ENCODE measurements at places on chromosomes 1 and 21.

- no peak overlapping the region for H3K4me3 ChIP-seq
- no peaks in the 10 kb centered on the region for H3K27me3 ChIP-seq
- H3K36me3 ChIP-seq: peaks cover 2% of the 10 kb centered on the region
- no peak for DNase-seq
- no peaks in the 10 kb centered on the region for H3K4me1 ChIP-seq
These were observed 9.6 kb upstream of the GUCA2A start for GRCh38 chr1:42173961-42174735.

DNA sequence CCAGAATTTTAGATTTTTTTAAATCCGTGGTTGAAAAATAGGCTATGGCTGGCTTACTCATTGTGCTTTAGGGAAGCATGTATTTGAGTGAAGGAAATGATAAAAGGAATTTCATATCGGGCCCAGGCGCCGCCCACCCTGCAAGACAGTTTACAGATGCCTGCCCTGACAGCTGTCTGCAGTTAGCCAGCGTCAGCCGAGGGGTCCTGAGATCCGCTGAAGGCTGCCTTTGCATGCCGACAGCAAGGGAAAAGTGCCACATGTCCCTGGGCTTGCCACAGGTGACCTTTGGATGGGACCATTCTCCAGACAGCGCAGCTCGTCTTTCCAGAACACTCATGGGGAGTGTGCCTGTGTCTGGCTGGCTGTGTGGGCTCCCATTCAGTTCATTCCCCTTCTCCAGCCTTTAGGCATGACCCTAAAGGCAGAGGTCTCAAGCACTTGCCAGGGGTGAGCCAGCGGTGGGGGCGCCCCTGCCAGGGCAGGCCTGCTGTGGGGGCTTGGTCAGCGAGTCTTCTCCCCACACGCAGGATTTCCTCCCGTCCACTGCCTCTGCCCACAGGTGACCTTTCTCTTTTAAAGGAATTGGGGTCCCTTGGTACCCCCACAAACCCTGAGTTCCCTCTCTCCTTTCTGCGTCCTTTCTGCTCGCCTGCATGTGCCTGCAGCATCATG lies 46.1 kb upstream of the TRAPPC10 start:
- no peak overlapping the region for H3K27ac ChIP-seq
- H3K36me3 ChIP-seq: peaks cover 30% of the 10 kb centered on the region
- no peak overlapping the region for H3K4me3 ChIP-seq
- H3K4me1 ChIP-seq: peaks cover 2% of the 10 kb centered on the region

GRCh38 chr1:179228783-179229213 lies 679 bp downstream of the ABL2 start:
- peak overlapping the region; percentile 93 for H3K4me3 ChIP-seq
- H3K27ac ChIP-seq: peak overlapping the region; percentile 67
- peaks cover 2% of the 10 kb centered on the region for H3K36me3 ChIP-seq
- H3K4me1 ChIP-seq: peaks cover 21% of the 10 kb centered on the region
- H3K27me3 ChIP-seq: peaks cover 9% of the 10 kb centered on the region
- DNase-seq: peak; percentile 41

- H3K27ac ChIP-seq: peak overlapping the region; percentile 80
- DNase-seq: no peak
- H3K36me3 ChIP-seq: peaks cover 57% of the 10 kb centered on the region
- H3K4me1 ChIP-seq: peaks cover 70% of the 10 kb centered on the region
- H3K4me3 ChIP-seq: peak overlapping the region; percentile 76
These were observed 13.0 kb downstream of the PTPRC start for GRCh38 chr1:198651650-198652400.

DNA sequence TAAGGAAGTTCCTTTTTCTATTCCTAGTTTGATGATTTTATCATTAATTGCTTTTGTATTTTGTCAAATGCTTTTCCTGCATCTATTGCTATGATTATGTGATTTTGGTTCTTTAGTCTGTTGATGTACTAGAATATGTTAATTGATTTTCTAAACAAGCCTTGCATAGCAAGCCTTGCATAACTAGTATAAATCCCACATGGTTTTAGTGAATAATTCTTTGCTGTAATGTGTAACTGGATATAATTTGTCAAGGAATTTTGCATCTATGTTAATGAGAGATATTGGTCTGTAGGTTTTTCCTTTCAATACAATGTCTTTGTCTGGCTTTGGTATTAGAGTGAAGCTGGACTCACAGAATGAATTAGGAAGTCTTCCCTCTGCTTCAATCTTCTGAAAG lies 460.2 kb downstream of the LTN1 start:
- no peaks in the 10 kb centered on the region for H3K27me3 ChIP-seq
- no peak overlapping the region for H3K4me3 ChIP-seq
- H3K27ac ChIP-seq: no peak overlapping the region
- no peaks in the 10 kb centered on the region for H3K36me3 ChIP-seq

DNA sequence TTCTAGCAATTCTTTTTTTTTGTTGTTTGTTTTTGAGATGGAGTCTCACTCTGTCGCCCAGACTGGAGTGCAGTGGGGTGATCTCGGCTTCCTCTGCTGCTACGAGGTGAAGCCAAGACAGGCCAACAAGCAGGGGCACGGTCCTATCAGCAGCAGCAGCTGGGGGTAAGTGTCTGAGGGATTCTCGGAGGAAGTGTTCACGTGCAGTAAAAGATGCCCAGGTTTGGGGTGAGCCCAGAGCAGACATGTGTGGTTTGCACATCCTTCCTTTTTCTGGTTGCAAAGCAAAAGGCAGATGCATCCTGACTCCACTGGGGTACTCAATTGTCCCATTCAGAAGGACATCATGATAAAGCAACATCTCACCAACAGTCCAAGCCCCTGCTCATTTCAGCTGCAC lies 27.7 kb downstream of the PIGP start:
- peaks cover 22% of the 10 kb centered on the region for H3K27me3 ChIP-seq
- no peak overlapping the region for H3K27ac ChIP-seq
- peaks cover 13% of the 10 kb centered on the region for H3K4me1 ChIP-seq
- H3K36me3 ChIP-seq: no peaks in the 10 kb centered on the region

- H3K4me3 ChIP-seq: no peak overlapping the region
- H3K4me1 ChIP-seq: no peaks in the 10 kb centered on the region
- H3K27me3 ChIP-seq: peaks cover 22% of the 10 kb centered on the region
These were observed 15.8 kb upstream of the CYB5R1 start for GRCh38 chr1:202982715-202983430.

DNA sequence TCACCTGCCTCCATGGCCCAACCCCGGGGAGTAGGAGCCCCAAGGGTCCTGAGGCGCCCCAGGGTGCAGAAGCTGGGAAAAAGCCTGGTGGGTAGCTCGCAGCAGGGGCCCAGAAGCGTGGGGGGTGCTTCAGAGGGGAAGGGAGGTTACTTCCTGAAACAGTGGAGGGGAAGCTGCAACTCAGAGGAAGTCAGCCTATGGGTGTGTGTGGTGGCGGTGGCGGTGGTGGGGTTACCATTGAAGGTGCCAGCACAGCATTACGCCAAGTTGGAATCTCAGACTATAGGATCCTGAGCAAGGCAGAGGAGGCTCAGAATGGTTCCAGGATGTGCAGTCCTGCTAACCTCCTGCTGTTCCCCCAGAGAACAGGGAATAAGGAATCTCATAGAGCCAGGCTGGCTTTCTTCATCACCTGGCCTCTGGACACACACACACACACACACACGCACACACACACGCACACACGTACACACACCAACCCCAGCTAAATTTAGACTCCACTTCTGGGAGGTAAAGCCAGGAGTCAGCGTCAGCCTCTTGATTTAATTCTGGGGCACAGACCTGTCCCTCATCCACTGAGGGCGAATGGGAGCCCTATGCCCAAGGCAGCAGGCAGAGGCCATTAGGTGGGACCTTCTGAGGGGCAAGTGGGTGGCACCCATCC lies 1.3 kb downstream of the DENND4B start:
- H3K27ac ChIP-seq: peak overlapping the region; percentile 97
- H3K4me3 ChIP-seq: peak overlapping the region; percentile 94
- peaks cover 11% of the 10 kb centered on the region for H3K4me1 ChIP-seq
- H3K36me3 ChIP-seq: peaks cover 62% of the 10 kb centered on the region

DNA sequence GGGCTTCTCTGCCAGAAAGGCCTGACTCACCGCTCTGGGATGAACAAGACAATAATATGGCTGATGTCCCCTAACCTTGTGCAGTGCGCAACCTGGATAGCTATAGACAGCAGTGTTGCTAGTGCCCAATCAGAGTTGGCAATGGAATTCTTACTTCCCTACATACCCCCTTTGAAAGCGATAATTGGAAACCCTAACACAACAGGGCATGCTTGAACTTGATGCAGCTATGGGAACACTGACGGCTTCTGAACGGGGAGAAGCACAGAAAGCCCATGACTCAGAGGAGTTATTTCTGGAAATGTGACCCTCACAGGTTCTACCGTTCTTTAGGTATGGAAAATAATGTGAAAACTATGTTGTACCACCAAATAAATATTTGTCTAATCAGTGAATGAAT lies 200.6 kb downstream of the TRABD2B start:
- no peaks in the 10 kb centered on the region for H3K27me3 ChIP-seq
- H3K36me3 ChIP-seq: no peaks in the 10 kb centered on the region
- H3K27ac ChIP-seq: no peak overlapping the region
- DNase-seq: no peak
- H3K4me1 ChIP-seq: no peaks in the 10 kb centered on the region
- H3K4me3 ChIP-seq: no peak overlapping the region

DNA sequence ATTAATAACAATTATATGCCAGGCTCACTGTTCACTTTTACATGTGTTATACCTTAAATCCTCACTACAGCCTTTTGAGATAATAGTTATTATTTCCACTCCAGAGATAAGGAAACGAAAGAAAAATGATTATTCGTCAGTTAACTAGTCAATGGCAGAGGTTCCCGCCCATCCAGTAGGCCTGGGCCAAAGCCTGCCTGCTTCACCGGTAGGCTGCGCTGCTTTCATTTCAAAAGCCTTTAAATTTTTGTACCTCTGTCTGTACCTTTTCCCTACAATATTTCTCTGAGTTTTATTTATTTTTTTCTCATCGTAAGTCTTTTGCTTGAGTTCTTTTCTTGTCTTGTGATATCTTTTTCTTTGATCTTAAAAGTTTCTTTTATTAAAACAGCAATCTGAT lies 3.6 kb downstream of the GPR52 start:
- no peak for DNase-seq
- no peak overlapping the region for H3K27ac ChIP-seq
- H3K4me1 ChIP-seq: no peaks in the 10 kb centered on the region

DNA sequence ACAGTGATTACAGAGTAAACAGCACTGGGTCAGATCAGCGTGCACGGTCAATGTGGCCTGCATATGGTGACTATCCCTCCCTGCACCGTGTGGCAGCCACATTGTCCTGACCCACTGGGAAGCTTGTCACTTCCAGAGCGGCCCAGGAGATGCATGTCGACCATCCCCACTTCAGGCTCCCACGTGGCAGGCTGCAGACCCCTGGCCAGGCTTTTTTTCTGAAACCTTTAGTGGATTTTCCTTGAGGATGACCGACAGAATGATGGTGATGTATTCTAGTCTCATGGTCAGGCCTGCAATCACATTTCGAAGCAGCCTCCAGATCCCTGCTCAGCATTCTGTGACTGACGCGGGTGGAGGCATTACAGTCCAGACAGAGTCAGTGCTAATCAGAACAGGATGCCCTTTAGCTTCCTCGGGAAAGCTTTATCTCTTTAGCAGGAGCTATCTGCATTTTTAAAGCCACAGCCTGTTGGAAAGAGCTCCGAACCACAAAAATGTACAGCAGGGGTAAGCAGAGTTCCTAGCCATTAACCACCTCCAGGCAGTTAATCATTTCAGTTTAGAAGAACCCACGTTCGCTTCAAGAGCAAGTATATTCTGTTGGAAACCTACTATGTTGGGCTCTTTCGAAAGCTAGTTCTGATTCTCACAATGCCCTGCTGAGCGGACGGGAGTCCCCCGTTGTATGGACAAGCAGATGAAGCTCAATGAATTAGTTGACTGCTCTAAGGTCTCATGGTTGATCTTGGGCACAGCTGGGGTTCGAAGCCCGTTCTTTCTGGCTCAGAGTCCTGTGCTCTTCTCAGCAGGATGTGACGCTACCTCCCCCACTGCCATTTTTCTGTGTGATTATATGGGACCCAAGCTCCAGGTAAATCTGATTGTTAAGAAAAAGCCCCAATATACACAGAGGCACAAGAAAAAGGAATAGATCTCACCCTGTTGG lies 56.5 kb downstream of the IRF2BP2 start:
- H3K36me3 ChIP-seq: no peaks in the 10 kb centered on the region
- DNase-seq: no peak
- H3K4me1 ChIP-seq: peaks cover 2% of the 10 kb centered on the region
- no peaks in the 10 kb centered on the region for H3K27me3 ChIP-seq

GRCh38 chr1:5709976-5710375 lies 282.2 kb downstream of the NPHP4 start:
- H3K4me3 ChIP-seq: no peak overlapping the region
- no peaks in the 10 kb centered on the region for H3K27me3 ChIP-seq
- DNase-seq: no peak
- H3K27ac ChIP-seq: no peak overlapping the region
- no peaks in the 10 kb centered on the region for H3K4me1 ChIP-seq
- H3K36me3 ChIP-seq: no peaks in the 10 kb centered on the region

- no peak for DNase-seq
- no peak overlapping the region for H3K27ac ChIP-seq
- no peaks in the 10 kb centered on the region for H3K36me3 ChIP-seq
- no peaks in the 10 kb centered on the region for H3K27me3 ChIP-seq
These were observed 186.5 kb downstream of the DSCAM start for GRCh38 chr21:40660461-40660860.

- no peaks in the 10 kb centered on the region for H3K36me3 ChIP-seq
- peaks cover 4% of the 10 kb centered on the region for H3K27me3 ChIP-seq
- H3K4me1 ChIP-seq: no peaks in the 10 kb centered on the region
These were observed 197.7 kb upstream of the POU3F1 start for GRCh38 chr1:38244218-38244845.

- H3K4me1 ChIP-seq: peaks cover 3% of the 10 kb centered on the region
- peaks cover 3% of the 10 kb centered on the region for H3K27me3 ChIP-seq
- no peaks in the 10 kb centered on the region for H3K36me3 ChIP-seq
- no peak overlapping the region for H3K27ac ChIP-seq
- DNase-seq: no peak
- H3K4me3 ChIP-seq: no peak overlapping the region
These were observed 32.9 kb downstream of the SERINC2 start for GRCh38 chr1:31445951-31446350.

- H3K27me3 ChIP-seq: peaks cover 46% of the 10 kb centered on the region
- peak overlapping the region; percentile 37 for H3K4me3 ChIP-seq
- no peak overlapping the region for H3K27ac ChIP-seq
- no peak for DNase-seq
- no peaks in the 10 kb centered on the region for H3K36me3 ChIP-seq
These were observed 13.6 kb downstream of the INSRR start for GRCh38 chr1:156845055-156845952.

DNA sequence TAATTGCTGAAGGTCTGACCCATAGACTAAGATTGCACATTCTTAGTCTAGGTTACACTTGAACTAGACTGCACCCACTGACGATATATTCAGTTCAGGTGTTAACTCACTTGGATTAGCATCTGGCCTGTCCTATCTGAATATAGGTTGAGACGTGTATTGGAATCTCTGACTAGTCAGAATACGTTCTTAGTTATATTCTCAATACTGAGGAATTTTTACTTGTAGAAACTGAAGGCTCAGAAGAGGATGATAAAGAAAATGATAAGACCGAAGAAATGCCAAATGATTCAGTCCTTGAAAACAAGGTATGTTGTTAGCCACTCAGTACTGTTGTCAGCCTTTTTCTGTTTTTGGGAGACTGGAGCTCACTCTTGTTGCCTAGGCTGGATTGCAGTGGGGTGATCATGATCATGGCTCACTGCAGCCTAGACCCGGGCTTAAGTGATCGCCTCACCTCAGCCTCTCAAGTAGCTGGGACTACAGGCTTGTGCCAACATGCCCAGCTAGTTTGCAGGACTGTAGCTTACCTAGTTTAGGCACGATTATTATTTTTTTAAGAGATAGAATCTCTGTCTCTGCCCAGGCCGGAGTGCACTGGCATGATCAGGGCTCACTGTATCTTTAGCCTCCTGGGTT lies 10.8 kb downstream of the CCDC17 start:
- H3K36me3 ChIP-seq: peaks cover 61% of the 10 kb centered on the region
- no peak overlapping the region for H3K4me3 ChIP-seq
- no peaks in the 10 kb centered on the region for H3K27me3 ChIP-seq
